ENCODE measurements at places on chromosomes 1 and 21. TPM values are rescaled to one million over a fixed set of nuclear protein-coding genes. Genes with fewer than 3 reads are reported as not detected.
A peak's percentile ranks its signal among the peaks of the same experiment; 100 is the strongest.

- no peak for DNase-seq
Measured at GRCh38 chr1:111480674-111481073, 6.9 kb downstream of the C1orf162 start.

- DNase-seq, result no peak
Measured at GRCh38 chr1:155071701-155072100, 6.9 kb upstream of the EFNA3 start.

DNA sequence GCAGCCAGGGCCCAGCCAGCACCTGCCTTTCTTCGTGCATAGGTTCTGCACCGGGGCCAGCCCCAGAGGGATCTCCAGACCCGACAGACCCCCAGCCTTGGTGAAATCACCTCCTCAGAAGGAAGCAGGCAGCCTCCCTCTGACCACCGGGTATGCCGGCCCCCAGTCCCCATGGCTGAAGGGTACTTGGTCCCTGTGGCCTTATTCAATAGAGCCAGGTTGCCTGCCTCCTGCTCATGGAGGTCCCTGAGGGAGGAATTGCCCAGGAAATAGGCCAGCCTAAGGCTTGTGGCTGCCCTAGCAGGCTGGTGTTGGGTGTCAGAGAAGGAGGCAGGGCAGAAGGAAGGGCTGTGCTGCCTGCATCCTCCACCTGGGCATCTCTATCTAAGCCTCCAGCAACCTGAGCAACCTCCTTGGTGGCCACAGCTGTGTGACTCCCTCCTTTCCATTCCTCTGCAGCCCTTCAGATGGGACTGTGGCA lies 338.2 kb upstream of the VAMP3 start:
- no peak for DNase-seq

- DNase-seq, result no peak
Measured at GRCh38 chr1:151964510-151964909, 29.1 kb downstream of the S100A10 start.

DNA sequence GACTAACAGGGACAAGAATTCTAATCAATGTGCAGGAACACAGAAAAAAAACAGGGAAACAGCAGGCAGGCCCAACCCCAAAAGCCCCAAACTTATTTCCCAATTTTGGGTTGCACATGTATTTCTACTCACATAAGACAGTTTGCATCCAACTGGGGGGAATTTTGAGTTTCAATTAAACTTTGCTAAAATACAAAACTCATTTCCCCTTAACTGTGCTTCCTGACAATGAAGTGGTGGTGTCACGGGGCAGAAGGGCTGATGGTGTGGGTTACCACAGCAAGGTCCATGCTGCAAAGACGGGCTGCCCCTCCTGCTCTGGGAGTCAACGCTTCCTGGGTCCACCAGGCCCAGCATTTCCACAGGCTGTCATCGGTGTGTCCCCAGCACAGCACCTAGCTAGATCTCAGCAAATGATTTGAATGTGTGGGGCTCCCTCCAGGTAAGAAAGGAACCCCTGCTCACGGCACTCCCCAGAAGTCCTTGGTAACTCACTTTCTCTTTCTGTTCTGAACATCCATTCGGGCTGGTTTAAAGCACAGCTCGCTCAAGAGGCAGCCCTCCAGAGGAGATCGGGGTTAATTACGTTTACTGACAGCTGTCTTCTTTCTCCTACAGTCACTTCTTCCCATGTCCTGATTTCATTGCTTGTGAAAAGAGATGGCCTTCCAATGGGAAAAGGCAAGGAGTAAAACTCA lies 27.4 kb downstream of the HIVEP3 start:
- DNase-seq, result peak; percentile 53

LYPD8 gene
- not detected for total RNA-seq

TMEM52 gene
- not detected for total RNA-seq

GRCh38 chr1:23657659-23658275 lies 33.8 kb upstream of the RPL11 start:
- no peak for DNase-seq

OR2T4 gene
- total RNA-seq, result not detected

GRCh38 chr1:198876371-198876871 lies 237.6 kb downstream of the PTPRC start:
- DNase-seq, result no peak

DNA sequence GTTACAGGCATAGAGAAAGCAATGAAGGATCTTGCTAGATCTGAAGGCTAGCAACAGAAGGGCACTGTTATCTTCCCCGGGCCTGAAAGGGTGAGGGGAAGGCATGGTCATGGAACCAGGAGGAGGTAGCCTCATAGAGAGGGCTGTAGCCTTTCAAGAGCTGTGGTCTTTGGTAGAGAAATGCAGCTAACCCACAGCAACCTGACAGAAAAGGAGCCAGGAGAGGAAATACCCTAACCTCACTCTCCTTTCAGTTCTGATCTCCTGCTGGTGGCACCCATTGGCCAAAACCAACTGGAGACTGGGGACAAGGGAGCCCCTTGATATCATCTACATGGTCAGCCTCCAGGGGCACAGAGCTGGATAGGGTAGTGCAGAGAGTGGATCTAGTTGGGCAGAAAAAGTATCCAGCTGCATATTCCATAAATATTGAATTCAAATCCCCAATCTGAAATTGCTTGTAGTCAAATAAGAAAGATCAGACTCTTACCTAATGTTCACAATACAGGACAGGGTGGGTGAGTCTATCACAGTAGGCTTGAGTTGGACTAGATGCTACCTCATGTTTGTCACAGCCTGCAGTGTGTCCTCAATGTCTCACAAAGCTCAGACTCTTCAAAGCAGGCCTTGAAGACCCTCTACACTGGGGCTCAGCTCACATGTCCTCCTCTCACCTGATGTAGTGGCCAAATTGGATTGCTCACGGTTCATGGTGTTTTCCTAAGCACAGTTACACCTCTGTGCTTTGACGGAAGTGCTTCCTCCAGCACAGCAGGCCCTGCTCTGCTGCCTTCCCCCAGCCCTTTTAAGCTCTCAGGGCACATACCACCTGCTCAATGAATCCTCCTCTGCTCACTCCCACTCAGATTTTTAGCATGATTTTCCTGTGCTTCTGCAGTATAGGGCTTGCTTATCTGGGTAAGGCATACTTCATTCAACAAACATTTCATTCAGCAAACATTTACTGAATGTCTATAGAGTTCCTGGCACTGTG lies 74.1 kb upstream of the JUN start:
- DNase-seq, result peak; percentile 27

- peak; percentile 61 for DNase-seq
Measured at GRCh38 chr1:77533660-77534305, 148.7 kb downstream of the ZZZ3 start.

LRRIQ3 gene
- 2.0 TPM for total RNA-seq

GRCh38 chr1:43439781-43440180 lies 13.9 kb downstream of the HYI start:
- no peak for DNase-seq

DNA sequence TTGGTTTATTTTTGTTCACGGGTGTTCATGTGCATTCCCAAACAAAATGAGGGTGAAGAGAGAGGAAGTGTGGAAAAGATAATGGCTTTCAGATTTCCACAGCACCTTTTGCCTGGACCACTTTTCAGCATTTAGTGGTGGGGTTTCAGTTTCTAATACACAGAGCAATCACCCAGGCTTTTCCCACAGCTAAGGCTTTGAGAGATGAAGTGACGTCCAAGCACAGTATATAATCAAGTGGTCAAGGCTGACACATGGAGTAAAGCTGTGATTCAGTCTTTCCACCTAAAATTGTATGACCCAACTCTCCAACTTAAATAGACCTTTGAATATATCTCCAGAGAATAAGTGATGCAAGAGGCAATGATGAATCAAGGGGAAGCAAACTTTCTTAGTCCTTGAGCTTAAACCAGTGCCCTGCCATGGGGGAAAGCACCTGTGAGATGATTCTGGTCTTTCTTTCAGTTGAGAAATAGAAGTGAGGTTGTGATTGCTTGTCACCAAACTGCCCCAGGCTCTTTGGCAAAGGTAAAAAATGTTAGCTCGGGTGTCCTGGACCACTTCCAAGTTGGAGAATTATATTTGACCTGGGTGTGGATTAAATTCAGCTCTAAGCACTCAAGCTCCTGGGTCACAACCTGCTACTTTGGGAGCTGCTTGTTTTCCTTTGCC lies 2.4 kb upstream of the PIK3R3 start:
- DNase-seq, result no peak

GRCh38 chr1:107389410-107390396 lies 248.9 kb downstream of the NTNG1 start:
- DNase-seq, result no peak

- DNase-seq, result no peak
Measured at GRCh38 chr1:203628201-203629015, 1.8 kb downstream of the ATP2B4 start.

HPDL gene
- 1.5 TPM for total RNA-seq

DNA sequence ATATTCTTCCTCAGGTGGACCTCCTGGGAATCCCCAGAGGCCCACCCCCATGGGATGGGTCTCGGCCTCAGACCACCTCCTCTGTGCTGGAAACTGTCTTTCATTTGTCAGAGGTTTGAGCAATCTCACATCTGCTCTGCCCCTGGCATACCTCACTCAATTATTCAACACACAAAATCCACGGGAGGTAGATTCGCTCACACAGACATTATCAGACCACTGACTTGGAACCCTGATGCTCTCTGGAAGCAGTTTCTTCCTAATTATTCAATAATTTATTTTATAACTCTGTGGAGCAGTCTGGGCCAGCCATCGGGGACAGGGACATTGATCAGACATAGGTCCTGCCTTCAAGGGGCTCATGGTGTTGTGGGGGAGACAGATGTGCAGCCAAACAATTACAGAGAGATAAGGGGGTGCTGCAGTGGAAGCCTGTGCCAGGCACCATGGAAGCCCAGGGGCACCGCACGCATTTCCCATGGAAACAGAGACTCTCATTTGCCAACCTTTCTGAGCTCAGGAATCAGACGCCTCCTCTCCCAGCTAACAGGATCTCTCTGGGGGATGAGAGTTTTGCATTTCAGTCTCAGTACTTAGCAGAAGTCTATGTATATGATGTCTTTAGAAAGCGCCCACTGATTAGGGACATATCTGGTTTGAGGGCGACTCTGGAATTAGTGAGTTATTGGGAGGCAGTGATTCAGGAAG lies 96.5 kb downstream of the HMGB4 start:
- no peak for DNase-seq

DNA sequence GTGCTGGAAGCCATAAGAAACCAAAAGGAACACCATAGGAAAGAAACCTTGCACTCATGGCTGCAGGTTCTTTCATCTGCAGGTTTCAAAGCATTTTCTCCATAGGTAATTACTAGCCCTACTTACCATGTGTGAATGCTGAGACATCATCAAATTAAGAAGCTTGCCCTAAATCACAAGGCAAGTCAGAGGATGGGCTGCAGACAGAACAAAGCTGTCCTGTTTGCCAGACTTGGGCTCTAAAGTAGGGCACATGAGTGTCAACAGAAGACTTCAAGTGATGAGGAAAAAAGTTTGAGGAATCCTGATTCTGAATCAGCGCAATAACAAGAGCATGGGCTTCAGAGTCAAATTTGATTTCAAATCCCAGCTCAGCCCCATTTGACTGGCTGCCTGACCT lies 5.8 kb upstream of the EPS15 start:
- DNase-seq, result no peak

- no peak for DNase-seq
Measured at GRCh38 chr1:39398278-39399021, 93.0 kb upstream of the BMP8A start.

- no peak for DNase-seq
Measured at GRCh38 chr1:26626994-26627393, 68.8 kb upstream of the ARID1A start.

CELSR2 gene
- total RNA-seq, result 6.8 TPM

CACNA1S gene
- total RNA-seq, result not detected

- DNase-seq, result peak; percentile 47
Measured at GRCh38 chr1:109193653-109194590, 19.8 kb upstream of the SARS1 start.

DNA sequence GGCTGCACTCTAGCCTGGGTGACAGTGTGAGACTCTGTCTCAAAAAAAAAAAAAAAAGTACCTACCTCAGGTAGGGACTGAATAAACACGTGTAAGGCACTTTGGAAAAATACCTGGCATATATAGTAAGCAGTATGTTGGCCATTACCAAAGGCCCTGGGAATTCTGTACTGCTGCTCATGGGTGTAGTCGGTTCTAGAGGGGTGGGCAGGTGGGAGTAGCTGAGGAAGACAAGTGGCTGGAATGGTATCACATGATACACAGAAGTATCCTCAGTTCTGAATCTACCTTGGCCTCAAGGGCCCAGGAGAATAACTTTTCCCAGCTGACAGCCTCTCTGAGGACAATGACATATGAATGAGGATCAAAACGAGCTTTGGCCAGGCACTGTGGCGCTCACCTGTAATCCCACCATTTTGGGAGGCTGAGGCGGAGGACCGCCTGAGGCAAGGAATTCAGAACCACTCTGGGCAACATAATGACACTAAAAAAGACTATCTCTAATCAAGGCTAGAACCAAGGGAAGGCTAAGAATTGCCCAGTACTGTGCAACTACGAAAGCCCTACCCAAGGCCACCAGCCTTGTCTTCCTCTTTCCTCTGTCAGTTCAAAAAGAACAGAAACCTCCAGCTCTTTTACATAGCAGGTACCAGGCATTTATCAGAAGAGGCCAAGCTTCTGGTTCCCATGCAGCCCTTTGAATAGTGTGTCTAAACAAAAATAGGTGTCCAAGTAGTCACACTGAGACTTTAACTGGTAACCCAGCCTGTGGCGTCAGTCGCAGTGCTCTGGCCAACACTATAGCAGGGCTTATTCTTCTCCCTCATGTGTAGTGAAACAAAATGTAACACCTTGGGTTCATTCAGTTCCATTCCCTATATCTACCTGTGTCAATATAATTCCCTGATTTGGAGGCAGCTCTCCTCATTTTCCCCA lies 10.2 kb downstream of the MMACHC start:
- DNase-seq, result no peak

TNNT2 gene
- not detected for total RNA-seq

- no peak for DNase-seq
Measured at GRCh38 chr1:65440322-65440900, 19.9 kb downstream of the LEPR start.

- no peak for DNase-seq
Measured at GRCh38 chr1:10271869-10272268, 61.5 kb downstream of the KIF1B start.

- DNase-seq, result no peak
Measured at GRCh38 chr1:71587961-71588360, 507.1 kb upstream of the ZRANB2 start.

DNA sequence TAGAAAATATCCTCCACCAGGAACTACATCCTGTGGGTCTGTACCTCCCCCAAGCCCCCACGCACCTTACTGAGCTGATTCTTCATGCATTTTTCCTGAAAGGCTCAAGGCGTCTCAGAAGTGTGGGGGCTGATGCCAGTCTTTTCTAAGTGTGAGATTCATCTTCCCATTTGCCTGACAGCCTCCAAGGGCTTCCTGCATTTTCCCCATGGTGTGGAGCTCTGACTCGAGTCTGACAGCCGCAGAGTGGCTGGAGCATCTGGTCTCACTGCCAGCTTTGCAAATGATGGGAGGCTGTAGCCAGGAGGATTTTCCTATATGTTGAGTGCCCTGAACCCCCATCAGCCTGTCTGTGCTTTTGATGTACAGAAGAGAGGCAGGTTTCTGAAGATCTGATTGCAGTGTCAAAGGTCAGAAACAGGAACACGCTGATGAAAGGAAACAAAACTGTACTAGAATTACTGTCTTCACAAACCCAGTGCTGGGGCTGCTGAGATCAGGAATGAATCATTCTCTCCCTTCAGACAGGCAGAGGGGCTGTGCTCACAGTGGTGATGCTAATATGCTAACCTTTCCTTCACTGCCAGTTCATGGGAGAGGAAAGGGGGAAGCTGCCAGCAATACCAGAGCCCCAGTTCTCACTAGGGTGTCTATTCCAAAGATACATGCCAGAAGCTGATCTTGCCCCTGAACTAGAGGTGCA lies 201.5 kb upstream of the C1orf174 start:
- DNase-seq, result no peak

Data from naive thymus-derived CD8-positive, alpha-beta T cell (primary cell).